ENCODE measurements at places on chromosomes 4 and X. TPM values are rescaled to one million over a fixed set of nuclear protein-coding genes. Genes with fewer than 3 reads are reported as not detected.

DNA sequence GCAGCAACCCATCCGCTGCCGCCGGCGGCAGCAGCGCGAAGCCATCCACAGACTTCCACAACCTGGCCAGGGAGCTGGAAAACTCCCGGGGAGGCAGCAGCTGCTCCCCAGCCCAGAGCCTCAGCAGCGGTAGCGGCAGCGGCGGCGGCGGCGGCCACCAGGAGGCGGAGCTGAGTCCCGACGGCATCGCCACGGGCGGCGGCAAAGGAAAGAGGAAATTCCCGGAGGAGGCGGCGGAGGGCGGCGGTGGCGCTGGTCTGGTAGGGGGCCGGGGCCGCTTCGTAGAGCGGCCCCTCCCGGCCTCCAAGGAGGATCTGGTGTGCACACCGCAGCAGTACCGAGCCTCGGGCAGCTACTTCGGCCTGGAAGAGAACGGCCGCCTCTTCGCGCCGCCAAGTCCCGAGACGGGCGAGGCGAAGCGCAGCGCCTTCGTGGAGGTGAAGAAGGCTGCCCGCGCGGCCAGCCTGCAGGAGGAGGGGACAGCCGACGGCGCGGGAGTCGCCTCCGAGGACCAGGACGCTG lies 4.9 kb downstream of the PRDM8 start:
- peaks cover 93% of the 10 kb centered on the region for H3K27me3 ChIP-seq
- DNase-seq: peak; percentile 77
- peak overlapping the region; percentile 68 for H3K4me3 ChIP-seq
- no peaks in the 10 kb centered on the region for H3K36me3 ChIP-seq

DNA sequence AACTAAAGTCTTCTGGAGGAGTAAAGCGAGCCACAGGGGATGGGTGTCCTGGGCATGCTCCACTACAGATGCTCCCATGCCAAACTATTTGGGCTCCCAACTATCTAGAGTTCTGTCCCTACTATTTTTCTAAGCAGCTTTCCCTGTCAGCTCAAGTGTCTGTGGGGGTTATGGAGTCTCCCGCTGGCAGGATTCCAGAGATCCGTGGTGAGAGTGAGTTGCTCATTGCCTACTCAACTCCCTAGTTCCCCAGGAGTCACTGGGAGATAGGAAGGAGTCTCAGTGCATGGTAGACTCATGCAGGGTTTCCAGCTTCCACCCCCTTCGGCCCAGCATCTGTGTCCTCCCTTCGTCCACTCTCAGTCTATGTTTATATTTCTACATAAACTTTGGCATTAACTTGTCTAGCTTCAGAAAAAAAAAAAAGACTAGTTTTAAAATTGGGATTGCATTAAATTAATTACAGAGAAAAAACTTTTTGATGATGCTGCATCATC lies 55.1 kb upstream of the INPP4B start:
- H3K27me3 ChIP-seq: no peaks in the 10 kb centered on the region
- no peaks in the 10 kb centered on the region for H3K4me1 ChIP-seq
- DNase-seq: no peak
- no peak overlapping the region for H3K27ac ChIP-seq
- peaks cover 11% of the 10 kb centered on the region for H3K36me3 ChIP-seq

DNA sequence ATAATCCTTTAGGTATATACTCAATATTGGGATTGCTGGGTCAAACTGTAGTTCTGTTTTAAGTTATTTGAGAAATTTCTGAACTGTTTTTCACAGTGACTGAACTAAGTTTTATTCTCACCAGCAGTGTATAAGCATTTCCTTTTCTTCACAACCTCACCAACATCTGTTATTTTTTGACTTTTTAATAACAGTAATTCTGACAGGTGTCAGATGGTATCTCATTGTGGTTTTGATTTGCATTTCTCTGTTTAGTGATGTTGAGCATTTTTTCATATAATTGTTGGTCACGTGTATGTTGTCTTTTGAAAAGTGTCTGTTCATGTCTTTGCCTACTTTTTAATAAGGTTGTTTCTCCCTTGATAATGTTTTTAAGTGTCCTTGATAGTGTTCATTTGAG lies 112.6 kb downstream of the LINC00632 start:
- H3K4me3 ChIP-seq: no peak overlapping the region
- no peak overlapping the region for H3K27ac ChIP-seq
- H3K36me3 ChIP-seq: no peaks in the 10 kb centered on the region
- DNase-seq: no peak

DNA sequence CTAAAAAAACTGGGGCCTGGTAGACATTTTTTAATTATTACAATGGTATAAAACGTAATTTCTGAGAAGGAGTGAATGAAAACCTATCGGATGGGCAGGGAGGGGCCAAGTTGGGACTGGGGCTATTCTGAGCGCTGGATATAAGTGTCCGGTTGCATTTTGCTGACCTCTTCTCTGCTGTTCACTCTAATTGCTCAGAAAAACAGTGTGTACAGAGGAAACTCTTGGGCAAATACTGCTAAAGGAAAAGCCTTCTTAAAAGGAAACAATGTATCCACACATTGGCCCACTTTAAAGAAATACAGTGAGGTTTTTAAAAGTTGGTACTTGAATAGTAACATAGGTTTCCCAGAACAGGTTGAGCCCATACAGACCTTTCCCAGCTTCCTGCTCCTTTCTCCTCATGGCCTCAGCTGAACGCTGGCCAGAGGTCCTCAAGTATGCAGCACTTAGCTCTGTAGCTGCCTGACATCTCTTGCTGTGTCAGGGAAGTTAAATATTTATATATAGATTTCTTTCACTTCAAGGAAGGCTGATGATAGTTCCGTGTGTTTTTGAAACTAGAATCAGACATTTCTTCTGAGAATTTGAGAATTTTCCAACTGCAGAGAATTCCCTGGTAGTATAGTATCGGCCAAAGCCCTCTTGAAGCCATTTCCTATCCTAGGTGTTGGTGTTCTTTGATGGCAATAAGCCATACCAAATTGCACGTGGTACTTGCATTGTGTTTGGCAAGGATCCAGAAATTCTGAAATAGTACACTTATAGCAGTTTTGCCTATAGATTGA lies 97.1 kb upstream of the SLC4A4 start:
- H3K27me3 ChIP-seq: no peaks in the 10 kb centered on the region
- no peaks in the 10 kb centered on the region for H3K36me3 ChIP-seq
- H3K27ac ChIP-seq: no peak overlapping the region
- no peaks in the 10 kb centered on the region for H3K4me1 ChIP-seq
- DNase-seq: no peak

GRCh38 chrX:150150076-150150779 lies 211.9 kb upstream of the EOLA2 start:
- no peaks in the 10 kb centered on the region for H3K36me3 ChIP-seq
- no peak overlapping the region for H3K4me3 ChIP-seq
- H3K27ac ChIP-seq: no peak overlapping the region
- H3K27me3 ChIP-seq: no peaks in the 10 kb centered on the region
- DNase-seq: no peak
- no peaks in the 10 kb centered on the region for H3K4me1 ChIP-seq

PROM1 gene
- 60.8 TPM for total RNA-seq

All from neural crest cell (in vitro differentiated cells).